Left ventricle myocardium inferior (tissue), 1 donor: ENCODE measurements at places on chromosomes 5 and 9.

DNA sequence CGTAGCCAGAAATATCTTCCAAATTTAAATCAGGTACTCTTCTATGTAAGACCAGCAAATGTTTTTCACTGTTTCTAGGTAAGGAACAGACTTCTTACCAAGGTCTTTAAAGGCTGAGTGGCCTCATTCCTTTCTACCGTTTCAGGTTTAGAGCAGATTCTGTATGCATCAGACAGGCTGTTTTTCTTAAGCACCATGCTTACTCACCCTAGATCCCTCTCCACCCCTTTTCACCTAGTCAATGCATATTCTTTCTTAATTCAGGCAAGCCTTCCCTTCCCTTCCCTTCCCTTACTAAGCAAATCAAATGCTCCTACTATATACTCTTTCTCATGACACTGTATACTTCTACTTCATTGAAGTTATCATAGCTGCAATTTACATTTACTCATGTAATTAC lies 70.7 kb downstream of the RFX3 start:
- DNase-seq, result no peak

- DNase-seq, result no peak
Observed at GRCh38 chr5:18544421-18544820, 910.2 kb downstream of the TAF11L14 start.

DNA sequence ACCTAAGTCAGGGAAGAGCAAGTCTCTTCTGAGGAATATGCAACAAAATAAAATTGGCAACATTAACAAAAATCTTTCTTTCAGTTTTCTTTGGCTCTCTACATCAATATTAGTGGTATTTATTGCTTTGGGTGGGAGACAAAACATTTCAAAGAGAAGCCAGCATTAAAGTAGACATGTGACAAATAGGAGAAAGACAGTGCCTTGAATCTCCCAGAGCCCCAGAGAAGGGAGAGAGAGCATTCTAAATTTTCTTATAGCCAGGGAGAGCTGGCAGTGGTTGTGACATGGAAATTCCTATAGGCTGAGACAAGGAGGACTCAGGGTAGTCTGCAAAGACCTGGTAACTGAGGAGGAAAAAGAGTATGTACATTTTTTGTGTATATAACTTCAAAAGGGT lies 79.4 kb upstream of the NREP start:
- DNase-seq, result no peak

DNA sequence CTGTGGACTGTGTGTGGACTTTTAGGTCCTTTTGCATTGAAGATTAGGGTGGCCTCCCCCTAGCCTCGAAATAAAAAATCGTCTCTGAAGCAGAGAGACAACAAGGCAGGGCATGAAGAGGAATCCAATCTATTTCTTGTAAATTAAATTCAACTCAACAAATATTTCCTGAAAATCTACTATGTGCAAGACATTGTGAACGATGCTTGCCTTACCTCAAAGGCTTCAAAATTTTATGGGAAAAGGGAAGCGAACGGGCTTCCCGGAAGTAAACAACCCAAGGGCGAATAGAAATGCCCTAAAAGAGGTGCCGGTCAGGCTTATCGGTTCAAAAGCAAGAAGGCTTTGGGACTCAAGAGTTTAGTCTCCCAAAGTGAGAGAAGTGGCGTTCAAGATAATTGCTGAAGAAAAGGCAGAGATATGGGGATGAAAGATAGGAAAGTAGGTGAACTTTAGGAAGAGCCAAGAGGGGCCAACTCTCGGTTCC lies 525 bp downstream of the KIF24 start:
- no peak for DNase-seq

- no peak for DNase-seq
Observed at GRCh38 chr5:87732875-87733768, 320.4 kb upstream of the CCNH start.

DNA sequence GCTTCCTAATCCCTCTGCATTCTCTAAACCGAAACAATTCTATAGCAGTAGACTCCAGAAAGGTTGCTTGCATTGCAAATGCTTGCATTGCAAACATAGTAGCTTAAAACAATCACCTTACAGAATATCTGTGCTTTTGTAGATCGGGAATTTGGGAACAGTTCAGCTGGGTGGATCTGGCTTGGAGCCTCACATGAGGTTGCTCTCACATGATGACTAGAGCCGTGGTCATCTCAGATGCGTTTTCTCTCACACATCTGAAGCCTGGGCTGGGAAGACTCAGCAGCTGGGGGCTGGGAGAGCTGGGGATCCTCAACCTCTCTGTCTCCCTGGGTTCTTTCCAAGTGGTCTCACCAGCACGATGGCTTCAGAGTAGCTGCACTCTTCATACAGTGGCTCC lies 127.8 kb downstream of the MSX2 start:
- no peak for DNase-seq

- DNase-seq, result no peak
Observed at GRCh38 chr5:51890435-51891116, 507.3 kb downstream of the ISL1 start.

DNA sequence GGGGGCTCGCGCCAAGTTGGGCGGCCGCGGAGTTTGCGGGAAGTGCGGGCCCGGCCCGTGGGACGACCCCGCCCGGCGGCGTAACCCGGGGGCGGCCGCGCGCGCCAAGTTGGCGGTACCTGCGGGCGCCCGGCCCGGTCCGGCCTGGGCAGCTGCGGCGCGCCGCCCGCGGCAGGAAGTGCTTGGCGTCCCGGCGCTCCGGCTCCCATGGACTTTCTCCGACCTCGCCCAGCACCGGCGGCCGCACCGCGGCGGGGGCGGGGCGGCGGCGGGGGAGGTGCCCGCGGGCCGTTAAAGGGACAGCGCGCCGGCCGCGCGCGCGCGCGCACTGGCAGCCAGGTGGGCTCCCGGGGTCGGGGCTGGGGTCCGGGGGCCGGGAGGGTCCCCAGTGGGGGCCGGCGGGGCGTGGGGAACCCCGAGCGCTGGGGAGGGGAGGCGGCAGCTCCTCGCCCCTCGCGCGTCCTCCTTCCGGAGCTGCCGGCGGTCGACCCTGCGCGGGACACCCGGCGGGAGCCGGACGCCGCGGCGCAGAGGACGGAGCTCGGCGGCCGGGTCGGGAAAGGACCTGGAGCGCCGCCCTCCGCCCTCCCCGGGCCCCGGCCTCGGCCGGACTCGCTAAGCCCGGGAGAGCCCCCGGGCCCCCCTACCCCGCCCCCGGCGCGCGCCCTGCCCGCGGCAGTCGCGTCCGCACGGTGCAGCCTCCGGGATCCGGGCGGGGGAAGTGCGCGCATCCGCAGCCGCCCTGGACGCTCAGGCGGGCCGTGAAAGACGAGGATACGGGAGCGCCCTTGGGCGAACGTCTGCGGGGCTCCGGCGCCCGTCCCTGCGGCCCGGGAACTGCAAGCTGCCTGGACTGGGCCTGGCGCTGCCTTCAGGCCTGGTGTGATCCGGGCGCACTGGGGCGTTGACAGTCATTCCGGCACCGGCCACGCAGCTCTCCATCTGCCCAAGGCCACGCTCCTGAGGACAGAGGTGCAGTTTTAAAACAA lies at the start of gene NACC2:
Gene NACC2 (minus strand): TSS at position 220 of the 989 bp plus-strand sequence. CDS start 44,768 bp downstream, outside the sequence.
- DNase-seq, result peak; percentile 82

DNA sequence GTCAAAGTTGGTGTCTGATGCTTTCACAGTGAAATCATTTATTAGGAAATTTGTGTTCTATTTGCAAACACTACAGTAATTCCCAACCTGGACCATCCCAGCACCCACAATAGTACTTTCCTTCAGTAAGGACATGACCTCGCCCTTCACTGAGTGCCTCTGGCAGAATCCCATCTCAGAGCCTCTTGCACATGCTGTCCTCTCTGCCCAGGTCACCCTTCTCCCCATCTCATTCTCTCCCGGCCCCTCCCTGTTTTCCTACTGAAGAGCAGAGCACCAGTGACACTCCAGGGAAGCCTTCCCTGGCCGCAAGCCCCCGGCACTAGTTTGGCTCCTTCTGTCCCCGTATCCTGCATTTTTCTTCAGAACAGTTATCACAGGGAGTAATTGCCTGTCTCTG lies 220.4 kb downstream of the MAPKAP1 start:
- peak; percentile 71 for DNase-seq

- no peak for DNase-seq
Observed at GRCh38 chr9:105236261-105236660, 8.2 kb upstream of the SLC44A1 start.

DNA sequence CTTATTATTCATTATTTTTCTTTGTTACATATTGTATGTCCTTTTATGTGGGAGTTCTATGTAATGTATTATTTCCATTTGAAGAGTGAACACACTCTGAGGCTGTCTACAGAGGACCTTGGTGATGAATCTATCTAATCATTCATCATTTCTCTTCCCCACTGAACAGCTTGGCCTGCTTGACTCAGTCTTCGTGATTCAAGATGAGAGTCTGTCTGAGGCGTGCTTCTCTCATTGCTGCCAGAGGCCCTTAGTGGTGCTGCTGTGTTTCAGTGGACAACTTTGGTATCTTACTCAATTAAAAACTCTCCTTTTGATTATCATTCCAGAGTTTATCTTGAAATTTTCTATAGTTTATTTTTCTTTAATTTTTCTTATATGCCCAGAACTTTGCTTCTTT lies 318.1 kb upstream of the DAB2 start:
- DNase-seq, result no peak

DNA sequence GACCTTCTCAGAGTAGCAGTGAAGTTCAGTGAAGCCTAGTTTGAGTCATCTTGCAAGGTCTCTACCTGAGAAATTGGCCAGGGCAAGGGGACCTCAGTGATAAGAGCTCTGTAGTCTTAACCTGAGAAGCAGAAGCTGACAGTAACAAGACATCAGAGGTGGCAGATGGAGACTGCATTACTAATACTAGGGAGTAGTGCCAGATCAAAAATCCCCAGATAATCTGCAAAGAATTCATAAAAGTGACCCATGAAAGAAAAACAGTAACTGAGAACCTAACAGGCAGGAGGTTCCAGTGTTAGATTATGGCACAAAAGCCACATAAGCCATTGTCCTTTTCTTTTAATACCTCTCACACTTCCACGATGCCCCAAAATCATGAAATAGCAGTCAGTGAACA lies 175.5 kb downstream of the MUSK start:
- DNase-seq, result no peak

DNA sequence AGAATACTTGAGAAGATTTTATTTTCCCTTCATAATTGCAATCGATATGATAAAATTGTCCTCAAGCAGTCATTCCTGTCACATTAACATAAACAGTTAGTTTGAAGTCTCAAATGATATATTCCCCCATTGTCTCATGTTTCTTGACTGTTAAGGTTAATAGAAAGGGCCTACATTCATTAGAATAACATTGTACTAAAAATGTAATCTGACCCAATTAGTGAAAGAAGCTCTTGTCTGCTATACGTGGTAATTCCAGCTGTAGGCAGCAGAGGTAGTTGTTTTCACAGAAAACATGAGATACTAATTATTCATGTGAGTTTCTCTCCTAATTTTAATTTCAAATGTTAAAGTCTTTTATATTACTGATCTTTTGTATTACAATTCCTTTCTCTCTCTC lies 25.9 kb upstream of the AP3B1 start:
- no peak for DNase-seq

GRCh38 chr9:119963798-119964372 lies 594.6 kb upstream of the BRINP1 start:
- no peak for DNase-seq

- peak; percentile 57 for DNase-seq
Observed at GRCh38 chr5:120464627-120465435, 731 bp downstream of the PRR16 start.

- no peak for DNase-seq
Observed at GRCh38 chr9:37220971-37221370, 100.6 kb downstream of the ZCCHC7 start.

- DNase-seq, result peak; percentile 24
Observed at GRCh38 chr9:18473652-18474279, at the start of gene ADAMTSL1. Gene ADAMTSL1, plus strand, starts transcription at chr9:18474153. Its CDS starts 80 bp downstream, at chr9:18474233.

DNA sequence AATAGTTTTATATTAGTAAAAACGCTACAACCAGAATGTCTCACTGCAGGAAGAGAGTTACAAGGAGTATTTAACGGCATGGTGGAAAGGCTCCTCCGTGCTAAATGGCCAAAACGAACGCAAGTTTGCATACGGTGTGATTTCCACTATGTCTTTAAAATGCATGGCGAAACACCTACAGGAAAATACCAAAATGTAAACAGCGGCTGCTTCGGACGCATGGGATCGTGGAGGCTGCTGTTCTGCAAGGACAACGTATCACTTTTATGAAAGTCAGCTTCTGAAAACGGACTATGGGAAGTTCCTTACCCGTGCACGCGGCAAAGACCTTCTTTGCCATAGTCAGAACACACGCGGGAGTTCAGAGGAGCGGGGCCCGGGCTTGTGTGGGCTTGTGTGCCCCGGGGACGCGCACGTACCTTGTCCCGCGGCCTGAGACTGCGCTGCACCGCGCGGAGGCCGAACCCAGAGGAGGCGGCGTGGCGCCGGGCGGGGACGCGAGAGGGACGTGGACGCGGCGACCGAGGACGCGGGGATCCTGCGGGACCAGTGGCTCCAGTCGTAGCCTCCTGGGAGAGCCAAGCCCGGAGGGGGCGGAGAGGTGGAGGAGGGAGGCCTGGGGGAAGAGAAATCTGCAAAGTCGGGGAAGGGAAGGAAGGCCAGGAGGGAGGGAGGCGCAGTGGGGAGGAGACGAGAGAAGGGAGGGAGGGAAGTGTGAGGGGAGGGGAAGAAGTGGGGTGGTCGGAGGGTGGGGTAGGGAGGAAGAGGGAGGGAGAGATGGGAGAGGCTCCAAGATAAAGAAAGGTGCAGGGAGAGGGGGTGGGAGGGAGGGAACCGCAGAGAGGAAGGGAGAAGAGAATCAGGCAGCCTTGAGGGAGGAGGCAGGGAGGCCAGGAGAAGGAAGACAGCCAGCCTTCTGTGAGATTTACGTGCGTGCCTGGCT lies at the start of gene CMBL:
Gene CMBL (minus strand): TSS at position 697 of the 943 bp plus-strand sequence. CDS start 17,140 bp downstream, outside the sequence.
- peak; percentile 62 for DNase-seq

- DNase-seq, result no peak
Observed at GRCh38 chr5:88683506-88684135, 199.4 kb downstream of the MEF2C start.

- peak; percentile 82 for DNase-seq
Observed at GRCh38 chr5:151770383-151771258, 1.1 kb upstream of the G3BP1 start.

DNA sequence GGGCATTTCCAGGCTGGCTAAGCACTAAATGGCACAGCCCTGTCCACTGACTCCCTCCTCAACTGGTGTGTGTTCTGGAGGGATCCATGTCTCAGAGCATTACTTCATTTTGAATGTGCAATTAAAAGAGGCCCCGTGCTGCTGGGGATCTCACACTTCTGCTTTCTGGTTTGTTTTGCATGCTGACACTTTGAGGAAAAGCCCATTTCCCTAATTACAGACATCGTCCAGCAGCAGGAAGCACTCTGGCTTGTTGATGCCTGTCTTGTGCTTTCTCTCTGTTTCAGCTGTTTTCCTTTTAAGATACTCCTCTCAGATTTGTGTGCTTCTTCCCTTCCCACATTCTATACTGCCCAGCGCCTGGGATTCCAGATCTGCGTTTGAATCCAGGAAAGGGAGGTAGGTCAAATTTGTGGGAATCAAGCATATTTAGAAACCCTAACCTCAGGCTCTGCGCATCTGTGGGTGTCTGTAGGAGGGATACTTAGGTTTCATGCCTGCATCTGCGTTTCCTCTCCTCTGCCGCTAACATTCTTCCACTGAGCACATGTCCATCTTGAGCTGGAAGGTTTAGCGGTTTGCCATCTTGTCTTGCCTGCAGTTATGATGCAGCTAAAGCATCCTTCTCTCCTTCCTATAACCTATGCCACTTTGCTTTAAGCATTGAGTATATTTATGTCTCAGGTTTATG lies 25.7 kb downstream of the SYK start:
- no peak for DNase-seq
